WTC11 (cell line): ENCODE measurements at places on chromosomes 5 and 9. TPM values are rescaled to one million over a fixed set of nuclear protein-coding genes. Genes with fewer than 3 reads are reported as not detected.

- no peaks in the 10 kb centered on the region for H3K36me3 ChIP-seq
- DNase-seq, result no peak
- H3K4me1 ChIP-seq, result peaks cover 16% of the 10 kb centered on the region
- H3K27me3 ChIP-seq, result no peaks in the 10 kb centered on the region
- H3K27ac ChIP-seq, result no peak overlapping the region
Observed at GRCh38 chr9:119483153-119483552, 113.9 kb upstream of the BRINP1 start.

DNA sequence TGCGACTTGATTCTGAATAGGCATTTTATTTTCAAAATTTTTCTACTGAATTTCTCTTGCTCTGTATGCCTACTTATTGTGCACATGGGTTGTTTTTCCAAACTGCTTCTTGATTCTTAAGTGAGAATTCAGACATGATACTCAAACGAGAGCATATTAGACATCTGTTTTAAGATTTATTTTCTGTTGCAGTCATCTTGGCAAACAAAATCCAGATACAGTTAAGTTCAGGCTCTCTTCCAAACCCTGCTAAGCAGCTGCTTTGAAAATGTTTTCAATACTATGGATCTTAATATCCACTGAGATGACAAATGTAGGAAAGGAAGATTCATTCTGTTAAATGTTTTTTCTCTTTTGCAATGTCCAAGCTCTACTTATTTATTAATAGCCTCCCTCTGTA, 4.5 kb downstream of the TMEM215 start:
- H3K4me3 ChIP-seq, result no peak overlapping the region
- H3K27me3 ChIP-seq, result peaks cover 56% of the 10 kb centered on the region
- DNase-seq, result no peak
- H3K36me3 ChIP-seq, result no peaks in the 10 kb centered on the region
- H3K4me1 ChIP-seq, result peaks cover 6% of the 10 kb centered on the region

GRCh38 chr5:159878988-159879471, 37.3 kb upstream of the ADRA1B start:
- H3K36me3 ChIP-seq, result no peaks in the 10 kb centered on the region
- H3K4me3 ChIP-seq, result no peak overlapping the region
- H3K27me3 ChIP-seq, result peaks cover 5% of the 10 kb centered on the region; the same call in 1 of the 2 replicates
- DNase-seq, result peak; percentile 54

FAT2 gene
- 0.14 to 0.26 TPM (median 0.16 TPM) in 3 replicates for total RNA-seq

NMUR2 gene
- 0.16 TPM in 1 of 3 replicates, not detected in the others for total RNA-seq

IRX2 gene
- total RNA-seq, result 51.5 to 63.2 TPM (median 52.0 TPM) in 3 replicates

GDA gene
- 0.25 to 0.68 TPM (median 0.39 TPM) in 3 replicates for total RNA-seq

SLC22A4 gene
- 0.34 to 0.50 TPM (median 0.35 TPM) in 3 replicates for total RNA-seq
